ENCODE measurements at places on chromosomes 5 and 9.

GRCh38 chr5:154509784-154510555 is 31.9 kb upstream of the HAND1 start:
- DNase-seq = no peak

- DNase-seq = no peak
Observed at GRCh38 chr5:89850513-89850865, 559.1 kb downstream of the CETN3 start.

- DNase-seq = no peak
Observed at GRCh38 chr9:115391168-115391825, 273.3 kb upstream of the TNC start.

- no peak for DNase-seq
Observed at GRCh38 chr9:37029304-37029775, 4.7 kb downstream of the PAX5 start.

DNA sequence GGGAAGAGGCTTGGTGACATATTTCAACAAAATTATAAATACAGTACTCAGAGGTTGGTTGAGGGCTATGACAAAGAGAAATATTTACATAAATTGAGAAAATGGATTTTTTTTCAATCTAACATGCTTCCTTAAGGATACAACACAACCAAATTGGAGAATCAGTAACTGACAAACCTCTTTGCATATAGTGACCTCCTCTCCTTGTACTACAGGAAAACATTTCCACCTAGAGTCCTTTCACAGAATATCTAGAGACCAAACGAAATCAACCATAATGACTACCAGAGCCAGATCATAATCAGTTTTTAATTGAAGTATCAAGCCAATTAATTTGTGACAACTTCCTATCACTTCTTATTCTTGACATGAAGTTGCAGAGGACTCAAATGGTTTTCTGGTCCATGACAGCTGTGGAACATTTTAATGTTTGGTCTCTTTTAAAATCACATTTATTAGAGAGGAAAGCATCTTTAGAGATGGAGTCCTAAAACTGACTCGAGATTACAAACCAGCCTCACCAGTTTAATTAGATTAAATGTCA is 1636.5 kb upstream of the C9orf72 start:
- DNase-seq = no peak

- DNase-seq = peak; percentile 47
Observed at GRCh38 chr9:131739133-131739958, 530 bp downstream of the RAPGEF1 start.

DNA sequence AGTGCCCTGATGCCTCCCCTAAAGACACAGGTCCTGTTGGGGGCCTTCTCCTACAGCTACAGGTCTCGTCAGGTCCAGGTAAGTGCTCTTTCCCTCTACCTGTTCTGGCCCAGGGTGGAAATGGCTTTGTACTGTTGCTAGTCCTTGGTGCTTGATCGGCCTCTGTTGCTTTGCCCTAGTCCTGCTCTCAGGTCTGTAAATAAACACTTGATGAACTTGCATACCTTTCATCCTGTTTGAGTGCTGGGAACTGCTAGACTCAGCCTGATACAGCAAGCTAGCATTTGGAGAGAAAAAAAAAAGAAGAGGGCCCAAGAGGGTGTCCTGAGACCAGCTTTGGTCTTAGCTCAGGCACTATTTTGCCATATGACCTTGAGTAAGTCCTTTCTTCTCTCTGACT is 21.8 kb upstream of the ZNF618 start:
- DNase-seq = no peak

DNA sequence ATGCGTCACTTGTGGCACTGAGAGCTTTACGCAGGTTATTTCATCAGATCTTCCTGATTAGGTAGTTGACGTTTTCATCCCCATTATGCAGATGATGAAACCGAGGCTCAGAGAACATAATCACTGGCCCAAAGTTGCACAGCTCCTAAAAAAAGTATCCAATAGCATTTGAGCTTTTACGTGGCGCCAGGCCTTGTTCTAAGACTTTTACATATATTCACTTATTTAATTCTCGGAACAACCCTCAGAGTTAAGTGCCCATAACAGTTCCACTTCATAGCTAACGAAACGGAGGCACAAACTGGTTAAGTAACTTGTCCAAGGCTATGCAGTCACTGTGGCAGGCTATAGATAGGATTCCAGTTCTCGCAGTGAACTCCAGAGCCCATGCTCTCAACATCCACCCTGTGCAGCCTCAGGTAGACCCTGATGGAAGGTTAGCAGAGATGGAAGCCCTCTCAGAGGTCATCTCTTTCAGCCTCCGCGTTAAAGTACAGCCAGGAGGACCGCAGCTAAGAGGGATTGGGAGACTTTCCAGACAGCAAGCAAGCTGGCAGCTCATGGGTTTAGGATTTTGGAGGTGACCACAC is 39.3 kb downstream of the AMBP start:
- no peak for DNase-seq

- no peak for DNase-seq
Observed at GRCh38 chr9:73437758-73438157, 286.1 kb downstream of the ANXA1 start.

GRCh38 chr9:130430734-130431535 is 13.8 kb upstream of the ASS1 start:
- no peak for DNase-seq

DNA sequence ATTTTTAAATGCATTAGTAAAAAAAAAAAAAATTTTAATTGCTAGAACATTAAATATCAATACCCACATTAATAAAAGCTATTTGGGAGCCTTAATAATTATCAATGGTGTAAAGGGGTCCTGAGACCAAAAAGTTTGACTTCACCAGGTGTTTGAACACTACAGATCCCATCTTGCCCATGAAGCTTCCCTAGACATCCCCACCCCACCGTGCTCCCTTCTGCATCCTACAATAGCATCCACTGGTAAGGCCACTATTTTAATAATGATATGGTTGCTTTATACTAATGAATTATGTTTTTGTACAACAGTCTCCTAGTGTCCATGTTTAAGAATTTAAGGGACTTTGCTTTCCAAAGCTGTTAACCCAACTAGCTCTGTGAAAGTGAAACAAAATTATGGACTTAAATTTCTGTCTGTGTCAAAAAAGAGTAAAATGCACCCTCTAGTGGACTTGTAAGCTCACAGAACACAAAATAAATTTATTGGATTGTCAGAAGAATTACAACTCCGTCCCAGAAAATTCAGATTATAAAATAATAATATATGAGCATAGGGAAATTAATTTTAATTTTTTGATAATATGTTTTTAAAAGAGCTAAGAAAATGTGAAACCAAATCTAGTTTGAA is 76.0 kb downstream of the ARL15 start:
- DNase-seq = no peak

DNA sequence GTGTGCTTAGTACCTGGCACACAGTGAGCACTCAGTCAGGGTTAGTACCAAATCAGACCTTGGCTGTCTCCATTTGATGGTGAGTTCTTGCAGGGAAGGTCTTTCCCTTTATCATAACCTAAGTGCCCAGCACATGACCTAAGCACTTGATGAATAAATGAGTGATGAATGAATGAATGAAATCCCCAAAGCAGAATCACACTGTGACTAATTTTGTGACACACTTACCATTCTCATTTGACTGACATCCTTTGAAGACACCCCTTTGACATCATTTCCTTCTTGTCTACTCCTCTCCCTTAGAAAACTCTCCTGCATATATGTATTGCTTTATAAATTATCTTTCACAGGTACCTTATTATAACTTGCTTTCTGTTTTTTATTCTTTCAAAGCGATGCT is 130.2 kb upstream of the ELL2 start:
- no peak for DNase-seq

DNA sequence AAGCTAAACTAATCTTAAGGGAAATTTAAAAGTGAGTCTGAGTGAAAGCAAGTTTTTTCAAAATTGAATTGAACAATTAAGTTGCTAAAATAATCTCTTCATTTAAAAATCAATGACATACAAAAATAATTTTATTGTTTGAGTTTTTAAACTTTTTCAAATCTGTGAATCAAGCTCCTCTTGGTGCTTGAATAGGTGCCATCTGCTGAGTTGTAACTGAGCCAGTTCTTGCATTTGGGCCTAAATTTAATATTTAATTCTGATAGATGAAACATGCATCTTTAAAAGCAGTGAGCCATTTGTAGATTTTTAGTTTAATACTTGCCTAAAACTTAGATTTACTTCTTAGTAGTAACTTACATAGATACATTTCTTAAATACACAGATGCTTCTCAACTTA is 31.8 kb downstream of the SPATA31D1 start:
- no peak for DNase-seq

DNA sequence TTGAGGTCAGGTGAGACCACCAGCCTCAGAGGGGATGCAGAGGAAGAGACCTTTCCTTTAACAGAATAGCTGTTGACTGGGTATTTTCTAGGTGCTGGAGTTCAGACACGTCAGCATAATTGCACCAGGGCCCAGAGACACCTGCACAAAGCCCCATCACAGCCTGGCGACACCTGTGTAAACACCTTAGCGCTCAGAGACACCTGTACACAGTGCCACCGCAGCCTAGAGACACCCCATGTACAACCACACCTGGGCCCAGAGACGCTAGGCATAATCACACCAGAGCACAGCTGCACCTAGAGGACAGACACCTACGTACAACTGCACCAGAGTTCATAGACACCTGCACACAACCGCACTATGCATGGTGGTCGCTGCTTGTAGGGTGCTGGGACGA is 1.0 kb downstream of the TRIP13 start:
- no peak for DNase-seq

DNA sequence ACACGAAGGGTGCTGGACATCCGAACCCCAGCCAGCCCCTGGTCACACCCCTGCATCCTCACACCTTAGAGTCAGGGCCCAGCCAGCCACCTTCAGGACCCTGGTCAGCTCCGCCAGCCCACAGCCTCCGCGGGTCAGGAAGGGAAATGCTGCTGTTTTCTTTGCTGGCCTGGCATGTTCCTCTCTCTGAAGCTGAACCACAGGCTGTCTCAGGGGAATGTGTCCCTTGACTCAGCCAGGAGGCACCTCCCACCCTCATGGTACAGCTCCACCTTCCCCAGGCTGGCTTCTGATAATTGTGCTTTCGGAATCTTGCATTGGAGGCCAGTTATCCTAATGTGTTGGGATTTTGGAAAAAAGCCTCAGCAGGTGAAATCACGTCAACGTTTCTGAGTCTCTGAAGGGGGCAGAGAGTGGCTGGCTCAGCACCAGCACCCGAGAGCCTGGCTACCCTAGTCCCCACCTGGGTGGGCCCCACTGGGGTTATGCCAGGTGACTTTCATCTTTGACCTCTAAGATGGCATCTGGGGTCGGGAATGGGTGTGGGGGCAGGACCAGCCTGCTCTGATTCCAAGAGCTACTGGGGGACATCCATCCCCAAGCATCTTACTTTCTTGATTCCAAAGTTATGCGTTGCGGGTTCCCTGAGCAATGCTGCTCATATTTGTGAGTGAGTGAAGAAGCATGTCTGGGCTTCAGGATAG is 9.8 kb upstream of the OLFM1 start:
- no peak for DNase-seq

All from stimulated activated CD4-positive, alpha-beta T cell treated with anti-CD3 and anti-CD28 coated beads, Interleukin-4, amount 100 ng/mL, for 1 hour (primary cell).